ENCODE measurements at places on chromosomes 5 and 9.

- no peak for DNase-seq
- H3K27me3 ChIP-seq = no peaks in the 10 kb centered on the region
- H3K27ac ChIP-seq = no peak overlapping the region
These were observed 47.7 kb upstream of the CTNNA1 start for GRCh38 chr5:138705567-138705966.

DNA sequence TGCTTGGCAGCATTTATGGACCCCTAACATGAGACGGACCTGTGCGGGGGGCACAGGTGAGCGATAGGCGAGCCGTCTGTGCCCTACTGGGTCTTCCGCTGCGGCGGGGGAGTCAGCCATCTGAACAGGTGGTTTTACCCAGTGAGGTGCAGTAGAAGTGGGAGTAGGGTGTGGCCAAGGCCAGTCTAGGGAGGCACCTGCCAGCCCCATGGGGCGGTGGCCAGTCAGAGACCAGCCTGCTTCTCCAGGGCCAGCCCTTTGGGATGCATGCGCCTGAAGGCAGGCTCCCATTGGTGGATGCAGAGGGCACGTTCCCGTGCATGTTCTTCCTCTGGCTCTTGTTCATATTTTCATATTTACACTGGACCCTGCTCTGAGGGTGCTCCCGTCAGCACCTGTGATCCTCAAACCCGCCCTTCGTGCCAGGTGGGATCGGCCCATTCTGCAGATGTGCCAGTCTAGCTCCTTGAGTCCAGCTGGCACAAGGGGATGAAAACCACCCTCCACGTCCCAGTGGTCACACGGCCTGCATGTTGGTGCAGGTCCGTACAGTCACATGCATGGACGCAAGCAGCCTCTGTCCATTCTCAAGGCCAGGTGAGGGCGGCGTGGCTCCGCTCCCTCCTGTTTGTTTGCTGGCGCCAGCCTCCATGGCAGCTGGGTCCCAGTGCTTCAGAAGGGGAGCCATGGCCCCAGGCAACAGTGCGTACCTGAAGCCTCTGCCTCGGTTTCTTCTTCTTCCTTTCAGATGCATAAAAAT lies 9.0 kb downstream of the COL5A1 start:
- no peaks in the 10 kb centered on the region for H3K27me3 ChIP-seq
- H3K36me3 ChIP-seq = no peaks in the 10 kb centered on the region
- no peak for DNase-seq
- H3K27ac ChIP-seq = no peak overlapping the region
- peaks cover 3% of the 10 kb centered on the region for H3K4me1 ChIP-seq
- no peak overlapping the region for H3K4me3 ChIP-seq

- H3K4me1 ChIP-seq = peaks cover 6% of the 10 kb centered on the region
- no peaks in the 10 kb centered on the region for H3K36me3 ChIP-seq
- peak; percentile 87 for DNase-seq
- H3K27me3 ChIP-seq = no peaks in the 10 kb centered on the region
These were observed 10.4 kb downstream of the ANGPTL2 start for GRCh38 chr9:127112056-127112455.

- peak; percentile 75 for DNase-seq
- H3K4me3 ChIP-seq = peak overlapping the region; percentile 78
- H3K36me3 ChIP-seq = no peaks in the 10 kb centered on the region
- peaks cover 58% of the 10 kb centered on the region for H3K27me3 ChIP-seq
- no peak overlapping the region for H3K27ac ChIP-seq
- H3K4me1 ChIP-seq = peaks cover 16% of the 10 kb centered on the region
These were observed 1.7 kb upstream of the ZSWIM6 start for GRCh38 chr5:61330341-61330844.

GRCh38 chr9:1707291-1707690 lies 307.9 kb upstream of the SMARCA2 start:
- no peaks in the 10 kb centered on the region for H3K27me3 ChIP-seq
- H3K4me1 ChIP-seq = no peaks in the 10 kb centered on the region
- DNase-seq = no peak
- H3K4me3 ChIP-seq = no peak overlapping the region
- no peak overlapping the region for H3K27ac ChIP-seq
- H3K36me3 ChIP-seq = no peaks in the 10 kb centered on the region
